ENCODE measurements at places on chromosomes 6 and 20.

- no peak for DNase-seq
These were observed 202.5 kb downstream of the FOXA2 start for GRCh38 chr20:22381812-22382416.

- DNase-seq, result no peak
These were observed 1.9 kb upstream of the BACH2 start for GRCh38 chr6:90298459-90299053.

DNA sequence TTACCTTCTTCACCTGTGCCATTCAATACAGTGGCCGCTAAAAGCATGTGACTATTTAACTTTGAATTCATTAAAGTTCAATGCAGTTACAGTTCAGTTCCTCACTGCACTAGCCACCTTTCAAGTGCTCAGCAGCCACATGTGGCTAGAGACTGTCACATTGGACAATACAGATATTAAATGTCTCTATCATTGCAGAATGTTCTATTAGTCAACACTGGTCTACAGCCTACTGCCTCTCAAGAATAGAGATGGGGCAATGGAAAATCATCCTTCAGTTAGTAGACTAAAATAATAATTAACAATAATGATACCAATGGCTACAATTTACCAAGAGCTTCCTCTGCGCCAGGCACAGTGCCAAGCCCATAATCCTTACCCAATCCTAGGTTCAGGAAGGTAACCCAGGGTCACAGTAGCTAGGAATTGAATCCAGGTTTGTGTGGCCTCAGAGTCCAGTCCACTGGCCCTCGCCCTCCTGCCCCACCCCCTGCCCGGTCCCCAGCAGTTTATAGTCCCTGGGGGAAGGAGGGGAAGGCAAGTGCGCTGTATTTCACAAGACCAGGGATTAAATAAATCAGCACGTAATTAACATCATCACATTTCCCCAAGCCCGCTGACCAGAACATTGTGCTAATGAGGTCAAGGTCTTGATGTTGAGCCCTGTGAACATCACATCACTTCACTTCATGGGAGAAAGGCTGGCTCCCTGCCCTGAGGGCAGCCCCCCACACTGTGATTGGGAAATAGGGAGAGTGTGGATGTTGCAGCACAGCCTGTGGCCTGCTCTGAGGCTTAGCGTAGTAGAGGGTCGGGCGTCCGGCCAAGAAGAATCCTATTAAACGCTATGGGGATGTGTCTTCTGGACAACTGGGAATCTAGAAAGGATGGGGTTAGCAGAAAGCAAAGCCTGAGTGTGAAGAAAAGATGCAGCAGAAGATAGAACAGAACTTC, 147.2 kb downstream of the VEGFA start:
- no peak for DNase-seq

- no peak for DNase-seq
These were observed 10.9 kb upstream of the BCKDHB start for GRCh38 chr6:80095600-80095999.

GRCh38 chr6:157305670-157306653, 17.4 kb downstream of the TMEM242 start:
- DNase-seq, result no peak

DNA sequence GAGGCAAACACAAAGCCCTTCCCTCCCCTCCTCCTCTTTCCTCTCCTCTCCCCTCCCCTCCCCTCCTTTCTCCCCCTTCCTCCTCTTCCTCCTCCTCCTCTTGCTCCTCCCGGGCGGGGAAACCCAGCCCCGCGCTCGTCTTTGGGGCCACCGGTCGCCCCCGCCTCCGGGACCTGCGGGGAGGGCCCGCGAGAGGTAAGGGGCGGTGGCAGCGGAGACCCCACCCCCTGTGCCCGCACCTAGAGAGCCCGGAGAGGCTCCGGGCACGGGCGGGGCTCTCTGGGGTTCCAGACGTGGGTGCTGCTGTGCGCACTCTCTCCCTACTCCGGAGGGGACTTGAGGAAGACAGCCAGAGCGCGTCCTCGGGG, at the start of gene RIN2:
RIN2 (plus strand) TSS at position 126 of the 368 bp plus-strand sequence. CDS start 131,344 bp downstream, outside the sequence.
- DNase-seq, result no peak

- no peak for DNase-seq
These were observed 147.1 kb downstream of the EPHA7 start for GRCh38 chr6:93272211-93272610.

DNA sequence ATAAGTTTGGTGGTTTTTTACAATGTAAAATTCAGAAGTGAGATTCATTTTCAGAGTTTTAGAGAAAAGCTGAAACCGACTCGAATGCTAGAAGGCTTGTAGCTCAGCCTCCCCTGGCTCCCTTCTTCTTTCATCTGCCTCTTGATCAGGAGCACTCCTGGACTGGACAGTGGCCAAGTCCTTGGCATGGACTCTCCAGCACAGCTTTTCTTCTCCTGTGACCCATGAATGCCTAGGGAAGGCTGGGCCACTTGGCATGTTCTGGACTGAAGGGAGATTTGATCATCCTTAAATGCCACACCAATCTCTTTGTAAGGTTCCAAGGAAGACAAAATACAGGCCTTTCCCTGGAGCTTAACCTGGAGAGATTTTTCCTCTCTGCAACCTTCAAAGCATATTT, 384.0 kb upstream of the SASH1 start:
- DNase-seq, result no peak

- no peak for DNase-seq
These were observed 36.3 kb upstream of the FAM83D start for GRCh38 chr20:38889792-38890496.

DNA sequence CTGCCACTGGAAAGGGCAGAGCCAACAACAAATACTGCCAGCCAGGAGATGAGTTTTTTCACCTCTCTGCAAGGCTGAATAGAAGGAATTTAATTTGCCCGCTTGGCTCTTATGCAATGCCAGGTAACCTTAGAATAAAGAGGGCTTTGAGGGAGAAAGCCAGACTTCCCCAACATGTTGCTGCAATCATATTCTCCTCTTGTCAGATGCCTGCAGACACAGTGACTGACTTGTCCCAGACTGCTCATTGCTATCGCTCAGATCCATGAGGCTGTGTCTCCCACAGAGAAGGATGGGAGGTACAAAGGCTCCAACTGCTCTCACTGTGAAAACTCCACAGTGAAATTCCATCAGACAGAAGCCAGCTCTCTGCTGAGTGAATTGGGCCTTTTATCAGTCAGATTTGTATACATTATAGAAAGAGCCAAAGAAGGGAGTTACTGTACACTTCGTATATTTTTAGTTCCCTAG, 517.0 kb upstream of the ID4 start:
- no peak for DNase-seq

GRCh38 chr6:169452869-169453620, 199.4 kb upstream of the THBS2 start:
- DNase-seq, result no peak

- DNase-seq, result no peak
These were observed 377.1 kb downstream of the ADGRB3 start for GRCh38 chr6:69012211-69012610.

DNA sequence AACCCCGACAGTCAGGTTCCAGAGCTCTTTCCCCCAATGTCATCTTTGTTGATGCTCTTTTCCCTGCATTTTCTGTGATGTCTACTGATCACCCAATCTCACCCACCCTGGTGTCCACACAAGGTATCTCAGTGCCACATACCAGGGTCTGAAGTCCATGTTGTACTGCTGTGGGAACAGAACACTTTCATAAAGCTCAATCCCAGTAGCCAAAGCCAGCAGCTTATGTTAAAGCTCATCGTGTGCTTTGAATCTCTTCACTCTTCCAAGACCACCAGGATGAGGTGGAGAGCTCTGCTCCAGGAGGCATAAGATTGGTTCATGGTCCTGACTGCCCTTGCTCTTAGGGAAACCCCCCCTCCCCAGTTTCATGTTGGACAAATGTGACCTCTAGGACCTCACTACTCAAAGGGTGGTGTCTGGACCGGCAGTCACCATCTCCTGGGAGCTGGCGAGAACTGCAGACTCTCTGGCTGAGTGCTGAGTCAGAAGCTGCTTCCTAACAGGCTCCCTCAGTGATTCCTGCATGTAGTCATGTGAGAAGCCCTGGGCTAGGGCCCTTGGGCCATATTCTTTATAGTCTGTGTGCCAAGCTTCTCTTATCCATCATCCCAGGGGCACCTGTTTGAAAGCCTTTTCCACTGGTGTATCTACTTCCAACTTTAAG, 13.4 kb upstream of the CPNE5 start:
- no peak for DNase-seq
